ENCODE measurements at places on chromosomes 11 and 22. TPM values are rescaled to one million over a fixed set of nuclear protein-coding genes. Genes with fewer than 3 reads are reported as not detected.

- DNase-seq, result no peak
Observed at GRCh38 chr22:50027639-50028537, 15.3 kb upstream of the IL17REL start.

DNA sequence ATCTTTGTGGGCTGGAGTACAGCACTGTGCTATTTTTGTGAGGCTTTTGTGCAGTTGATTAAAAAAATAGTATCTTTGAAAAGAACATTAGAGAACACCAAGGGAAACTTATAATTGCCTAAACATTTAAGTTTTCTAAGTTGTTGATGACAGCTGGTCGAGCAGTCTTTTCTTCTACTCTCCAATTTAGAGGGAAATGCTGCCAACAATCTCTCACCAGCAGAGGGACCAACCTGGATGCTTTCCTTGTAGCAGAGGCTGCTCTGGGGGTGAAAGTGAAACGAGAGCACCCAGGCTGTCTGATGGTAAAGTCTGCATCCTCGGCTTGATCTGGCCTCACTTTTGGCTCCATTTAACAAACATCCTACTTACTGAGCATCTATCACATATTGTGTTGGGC, 1286.5 kb upstream of the TENM4 start:
- no peak for DNase-seq

GRCh38 chr11:105553025-105553424, 56.8 kb upstream of the GRIA4 start:
- no peak for DNase-seq

DNA sequence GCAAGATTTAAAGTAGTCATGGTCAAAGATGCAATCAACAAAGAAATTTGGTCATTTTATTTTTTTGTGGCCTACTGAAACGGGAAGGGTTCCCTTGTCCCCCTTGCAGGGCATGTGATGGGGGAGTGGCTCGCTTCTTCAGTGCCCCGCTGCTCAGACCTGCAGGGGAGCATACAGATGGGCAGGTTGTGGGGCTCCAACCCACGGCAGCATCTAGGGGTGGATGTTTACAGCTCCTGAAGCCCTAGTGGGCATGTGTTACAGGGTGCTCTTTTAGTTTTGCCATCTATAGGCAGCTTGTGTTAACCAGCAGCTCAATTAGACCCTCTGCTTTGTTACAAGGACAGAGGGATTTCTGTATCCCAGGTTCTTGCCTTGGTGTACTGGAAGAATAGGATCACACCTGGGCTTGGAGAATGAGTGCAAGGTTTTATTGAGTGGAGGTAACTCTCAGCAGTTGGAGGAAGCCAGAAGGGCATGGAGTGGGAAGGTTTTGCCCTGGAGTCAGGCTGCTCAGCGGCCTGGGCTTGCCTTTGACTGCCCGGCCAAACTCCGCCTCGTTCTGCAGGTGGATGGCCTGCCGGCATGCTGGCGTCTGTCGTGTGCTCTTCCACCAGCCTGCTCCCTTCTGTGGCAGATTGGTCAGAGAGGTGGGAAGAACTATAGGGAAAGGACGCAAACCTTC, 9.4 kb downstream of the GSTP1 start:
- no peak for DNase-seq

DNA sequence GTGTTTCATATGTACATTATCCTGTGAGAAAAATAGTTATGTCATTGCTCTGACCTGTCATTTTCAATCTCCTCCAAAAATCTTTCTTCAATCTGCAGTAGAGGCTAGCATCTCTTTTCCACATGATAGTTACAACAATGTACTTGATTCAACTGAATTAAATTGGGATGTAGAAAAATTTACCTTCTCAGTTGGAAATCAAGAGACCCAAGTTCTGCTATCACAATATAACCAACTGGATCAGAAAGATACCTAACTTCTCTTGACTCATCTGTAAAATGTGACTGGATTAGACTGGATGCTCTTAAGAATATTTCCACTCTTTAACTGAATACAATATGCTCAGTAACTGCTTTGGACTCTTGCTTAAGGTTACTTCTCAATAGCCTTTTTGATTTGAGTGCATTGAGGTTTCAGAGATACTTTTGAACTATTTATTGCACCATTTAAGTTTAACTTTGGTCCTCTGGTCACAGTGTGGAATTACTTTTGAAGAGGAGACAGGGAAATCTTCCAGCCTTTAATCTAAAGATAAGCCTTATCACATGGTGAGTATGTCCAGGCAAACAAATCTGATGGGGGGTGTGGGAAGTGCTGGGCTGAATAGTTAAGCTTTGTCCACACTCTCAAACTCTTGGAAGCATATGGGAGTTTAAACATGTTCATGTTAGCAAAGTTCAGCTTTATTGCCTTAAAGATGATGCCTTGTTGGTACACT, 82.3 kb downstream of the YAP1 start:
- no peak for DNase-seq

- peak; percentile 48 for DNase-seq
Observed at GRCh38 chr22:45548991-45549761, 46.5 kb downstream of the FBLN1 start.

DNA sequence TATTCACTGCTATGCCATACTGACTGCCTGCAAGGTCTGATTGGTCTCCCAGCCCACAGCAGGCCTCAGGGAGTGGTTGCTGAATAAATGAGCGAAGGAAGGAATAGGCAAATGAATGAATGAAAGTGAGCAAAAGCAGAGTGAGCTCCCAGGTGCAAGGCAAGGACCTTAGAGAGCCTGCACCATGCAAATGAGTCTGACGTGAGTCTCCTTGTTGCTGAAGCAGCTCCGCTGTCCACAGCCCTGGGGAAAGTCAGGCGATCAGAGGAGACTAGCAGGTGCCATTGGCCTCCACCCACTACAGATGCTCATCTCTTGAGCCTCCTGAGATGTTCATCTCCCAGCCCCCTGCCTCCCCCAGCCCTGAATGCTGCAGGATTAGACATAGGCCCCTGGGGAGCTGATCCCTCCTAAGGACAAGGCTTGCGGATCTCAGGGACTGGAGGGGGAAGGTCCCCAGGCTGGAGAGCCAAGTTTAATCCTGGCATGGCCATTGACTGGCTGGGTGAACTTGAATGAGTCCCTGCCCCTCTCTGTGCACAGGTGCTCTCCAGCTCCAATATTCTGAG, 22.1 kb downstream of the GDPD5 start:
- DNase-seq, result no peak

- no peak for DNase-seq
Observed at GRCh38 chr22:26534171-26534855, 22.0 kb upstream of the TFIP11 start.

DNA sequence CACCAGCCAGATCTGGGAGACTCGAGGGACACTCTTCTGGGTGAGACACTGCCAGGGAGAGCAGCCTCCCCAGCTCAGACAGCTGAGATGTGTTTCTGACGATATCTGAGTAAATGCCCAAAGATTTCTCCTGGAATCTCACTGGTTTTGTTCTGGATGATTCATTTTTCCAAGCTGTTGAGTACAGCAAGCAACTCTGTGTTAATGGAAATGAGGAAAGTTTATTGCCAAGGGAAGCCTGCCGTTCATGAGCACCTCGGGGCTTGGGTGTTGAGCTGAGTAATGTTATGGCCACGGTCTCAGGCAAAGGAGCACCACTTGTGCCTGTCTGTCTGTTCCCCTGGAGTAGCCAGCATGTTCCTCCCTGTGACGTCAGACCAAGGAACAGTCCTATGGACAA, 1132.4 kb downstream of the BRD1 start:
- peak; percentile 12 for DNase-seq

GRCh38 chr22:21657360-21658032, 8.3 kb upstream of the PPIL2 start:
- peak; percentile 81 for DNase-seq

DNA sequence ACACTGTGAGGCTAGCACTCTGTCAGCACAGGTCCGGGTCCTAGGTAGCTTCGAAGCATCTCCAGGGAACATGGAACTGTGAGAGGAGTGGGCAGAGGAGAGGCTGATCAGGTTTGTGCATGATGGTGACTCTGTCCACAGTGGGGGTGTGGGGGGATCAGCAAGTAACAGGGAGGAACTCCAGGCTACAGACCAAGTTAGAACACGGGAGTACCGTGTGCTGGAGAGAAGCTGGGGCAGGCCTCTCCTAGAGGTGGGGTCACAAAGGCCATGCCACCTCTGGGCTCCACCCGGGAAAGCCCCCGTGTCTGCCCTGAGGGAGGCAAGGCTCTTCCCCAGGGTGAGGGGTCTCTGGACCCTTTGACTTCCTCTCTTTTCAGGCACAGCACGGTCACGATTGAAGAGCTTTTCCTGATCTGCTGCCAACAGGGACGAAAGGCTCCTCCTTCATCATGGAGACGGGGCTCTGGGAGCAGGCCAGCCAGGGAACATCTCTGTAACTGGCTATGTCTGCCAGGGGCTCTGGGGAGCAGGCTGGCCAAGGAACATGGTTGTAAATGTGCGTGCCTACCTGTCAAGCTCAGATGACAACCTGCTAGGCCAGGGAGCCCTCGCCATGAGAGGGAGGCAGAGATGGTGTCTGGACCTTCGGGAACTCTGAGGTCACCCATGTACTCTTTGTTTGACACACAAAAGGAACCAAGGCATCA, 1476.1 kb downstream of the BRD1 start:
- DNase-seq, result no peak

- no peak for DNase-seq
Observed at GRCh38 chr11:12128301-12128751, 17.9 kb downstream of the MICAL2 start.

DNA sequence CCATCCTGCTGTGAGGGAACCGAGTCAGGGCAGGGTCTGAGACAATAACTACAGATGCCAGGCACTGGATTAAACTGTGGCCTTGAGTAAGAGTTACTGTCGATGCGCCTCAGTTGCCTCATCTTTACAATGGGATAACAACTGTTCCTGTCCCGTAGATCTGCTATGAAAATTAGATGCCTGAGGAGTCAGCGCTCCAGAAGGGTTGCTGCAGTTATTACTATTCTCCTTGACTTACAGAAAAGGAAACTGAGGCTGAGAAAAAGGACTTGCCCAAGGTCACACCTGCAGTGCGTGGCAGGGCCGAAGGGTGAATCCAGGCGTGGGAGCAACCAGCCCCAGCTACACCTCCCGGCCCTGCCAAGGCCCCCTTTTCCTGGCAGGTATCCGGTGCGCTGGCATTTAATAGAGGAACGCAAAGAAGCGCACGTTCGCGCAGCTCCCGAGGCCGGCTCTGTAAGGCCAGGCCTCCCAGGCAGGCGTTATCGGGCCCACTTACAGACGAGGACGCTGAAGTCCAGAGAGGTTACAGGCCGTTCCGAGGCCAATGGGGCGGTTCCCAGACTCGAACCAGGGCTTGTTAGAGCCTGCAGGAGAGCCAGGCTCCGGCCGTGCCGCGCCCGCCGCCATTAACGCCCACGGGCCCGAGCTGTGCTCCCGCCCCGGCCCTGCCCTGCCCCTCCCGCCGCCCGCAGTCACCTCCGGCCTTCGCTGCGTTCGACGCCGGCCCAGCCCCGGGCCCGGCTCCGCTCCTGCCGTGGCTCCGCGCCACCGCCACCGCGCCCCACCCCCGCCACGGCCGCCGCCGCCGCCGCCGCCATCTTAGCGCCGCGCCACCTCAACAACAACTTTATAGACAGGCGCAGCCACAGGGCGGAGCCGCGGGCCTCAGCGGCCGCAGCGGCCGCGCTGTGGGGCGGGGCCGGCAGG, at the start of gene C11orf68:
TSS of gene C11orf68 (minus strand) at position 852 of the 930 bp plus-strand sequence. CDS start at position 821, 31 bp downstream.
- DNase-seq, result no peak

DNA sequence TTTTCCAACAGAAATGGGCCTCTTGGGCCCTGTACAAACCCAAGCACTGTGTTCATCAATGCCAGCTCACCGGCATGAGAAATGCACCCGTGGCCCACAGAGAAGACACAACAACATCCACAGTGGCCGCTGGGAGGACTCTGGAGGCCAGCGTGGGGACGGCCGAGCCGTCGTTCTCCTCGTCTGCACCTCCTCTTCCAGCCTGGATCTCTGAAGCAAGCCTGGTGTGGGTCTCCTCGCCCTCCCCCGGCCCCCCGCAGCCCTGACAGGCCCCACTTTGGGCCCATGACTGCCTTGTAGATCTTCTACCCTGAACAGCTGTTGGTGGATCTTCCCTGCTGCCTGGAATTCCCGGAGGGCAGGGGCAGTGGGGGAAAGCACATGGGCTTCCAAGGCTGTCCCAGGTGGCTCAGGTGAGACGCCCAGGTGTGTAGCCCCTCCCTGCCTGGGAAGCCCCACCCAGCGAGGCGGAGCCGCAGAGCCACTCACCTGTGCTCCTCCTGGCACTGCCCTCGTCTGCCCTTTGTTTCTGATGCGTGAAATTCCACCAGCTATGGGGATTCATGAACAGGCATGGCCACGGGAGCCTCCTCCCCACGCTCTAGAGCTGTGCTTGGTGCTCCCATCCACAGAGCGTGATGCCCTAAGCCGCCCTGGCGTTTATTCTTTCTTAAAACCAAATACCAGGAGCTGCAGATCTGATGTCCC, 225.9 kb downstream of the BRD1 start:
- DNase-seq, result no peak

- DNase-seq, result no peak
Observed at GRCh38 chr11:111765320-111765983, 737 bp downstream of the PPP2R1B start.

DNA sequence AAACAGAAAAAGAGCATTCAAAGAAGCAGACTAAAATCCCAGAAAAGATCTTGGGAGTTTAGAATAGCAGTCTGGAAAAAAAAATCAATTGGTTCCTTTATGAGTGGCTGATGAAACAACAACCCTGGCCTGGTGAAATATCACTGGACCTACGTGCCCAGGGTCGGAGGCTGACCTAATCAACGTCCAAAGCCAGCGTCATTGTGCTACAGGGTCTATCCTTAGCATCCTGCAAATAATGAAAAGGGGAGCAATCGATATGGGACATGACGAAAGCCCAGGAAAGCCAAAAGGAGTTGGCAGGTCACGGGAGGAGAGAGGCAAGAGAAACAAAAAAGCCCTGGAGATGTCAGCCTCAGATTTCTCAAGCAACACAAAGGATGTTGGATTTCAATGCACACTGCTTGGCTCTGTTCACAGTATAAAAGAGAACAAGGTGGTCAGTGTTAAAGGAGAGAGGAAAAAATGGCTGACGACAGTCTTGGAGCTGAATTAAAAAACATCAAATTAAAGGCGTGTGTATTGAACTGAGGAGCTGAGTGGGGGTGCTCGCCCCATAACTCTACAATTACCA, 148.8 kb downstream of the BLID start:
- no peak for DNase-seq

The APOC3 gene
- not detected for total RNA-seq

The MFNG gene
- 17.4 TPM for total RNA-seq

The OSM gene
- 0.56 TPM for total RNA-seq

The IFITM10 gene
- total RNA-seq, result 0.76 TPM

The CD6 gene
- 0.65 TPM for total RNA-seq

The HPX gene
- 1.0 TPM for total RNA-seq

The ARHGAP8 gene
- total RNA-seq, result 0.89 TPM

Data from left cardiac atrium (tissue), 4 donors.